ENCODE measurements at places on chromosomes 1 and 21.

- no peak for DNase-seq
Observed at GRCh38 chr1:221693087-221693486, 48.8 kb downstream of the DUSP10 start.

DNA sequence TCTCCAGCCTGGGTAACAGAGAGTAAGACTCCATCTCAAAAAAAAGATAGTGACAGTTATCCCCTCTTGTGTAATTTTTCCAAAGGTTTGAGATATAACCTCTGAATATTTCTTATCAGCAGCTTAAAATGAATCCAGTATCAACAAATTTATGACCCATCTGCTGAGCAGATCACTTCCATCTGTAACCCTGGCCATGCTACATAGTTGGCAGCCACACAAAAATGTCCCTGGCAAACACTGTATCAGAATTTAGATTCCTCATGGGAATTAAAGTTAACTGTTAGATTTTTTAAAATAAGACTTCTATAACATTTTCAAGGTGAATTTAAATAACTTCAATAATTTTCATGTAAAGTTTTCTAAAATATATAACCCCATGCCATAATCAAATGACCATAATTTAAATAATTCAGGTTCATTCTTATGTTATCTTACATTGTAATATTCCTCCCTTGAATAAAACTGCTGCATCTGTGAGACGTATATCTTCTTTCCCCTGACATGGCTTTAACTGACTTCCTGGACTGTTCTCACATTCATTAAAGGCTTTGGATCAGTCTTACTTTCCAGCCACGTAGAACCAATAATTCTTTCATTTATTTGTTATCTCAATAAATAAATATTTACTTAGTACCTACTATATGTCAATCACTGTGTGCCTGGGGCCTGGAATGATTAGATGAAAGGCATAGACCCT, 5.3 kb upstream of the PRPF38B start:
- DNase-seq, result peak; percentile 57

DNA sequence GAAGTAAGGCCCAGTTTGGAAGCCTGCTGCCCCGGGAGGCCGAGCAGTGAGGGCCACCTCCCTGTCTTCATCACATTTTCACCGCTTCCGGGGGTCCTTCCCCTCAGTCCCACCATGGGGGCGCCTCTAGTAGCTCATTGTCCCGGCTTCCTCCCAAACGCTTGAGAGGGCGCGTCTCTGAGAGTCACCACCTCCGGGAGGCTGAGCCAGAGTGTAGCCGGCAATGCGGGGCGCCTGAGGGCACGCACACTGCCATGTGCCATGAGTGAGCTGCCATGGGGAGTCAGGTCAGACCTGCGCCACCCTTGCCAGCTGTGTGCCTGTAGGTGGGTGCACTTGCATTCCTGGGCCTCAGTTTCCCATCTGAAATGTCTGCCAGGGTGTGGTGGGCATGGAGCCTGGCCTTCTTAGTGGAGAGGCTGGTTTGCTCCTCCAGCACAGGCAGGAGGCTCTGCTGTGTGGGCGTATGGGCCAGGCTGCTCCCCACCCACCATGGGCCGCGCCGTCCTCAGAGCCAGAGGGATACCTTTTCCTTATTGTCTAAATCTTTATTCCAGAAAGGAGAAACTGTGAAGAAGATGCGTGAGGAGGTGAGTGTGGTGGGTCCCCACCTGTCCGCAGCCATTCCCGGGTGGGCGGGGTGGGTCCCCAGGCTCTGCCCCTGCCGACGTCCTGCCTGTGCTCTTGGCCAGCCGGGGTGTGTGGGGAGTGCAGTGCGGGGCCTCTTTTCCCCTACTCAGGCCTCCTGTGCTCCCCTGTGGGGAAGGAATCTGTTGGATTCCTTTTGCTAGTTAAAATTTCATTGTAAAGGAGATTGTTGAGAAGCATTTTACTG, 81.3 kb upstream of the COL6A1 start:
- no peak for DNase-seq

- peak; percentile 53 for DNase-seq
Observed at GRCh38 chr1:41683681-41684500, 199.4 kb upstream of the EDN2 start.

DNA sequence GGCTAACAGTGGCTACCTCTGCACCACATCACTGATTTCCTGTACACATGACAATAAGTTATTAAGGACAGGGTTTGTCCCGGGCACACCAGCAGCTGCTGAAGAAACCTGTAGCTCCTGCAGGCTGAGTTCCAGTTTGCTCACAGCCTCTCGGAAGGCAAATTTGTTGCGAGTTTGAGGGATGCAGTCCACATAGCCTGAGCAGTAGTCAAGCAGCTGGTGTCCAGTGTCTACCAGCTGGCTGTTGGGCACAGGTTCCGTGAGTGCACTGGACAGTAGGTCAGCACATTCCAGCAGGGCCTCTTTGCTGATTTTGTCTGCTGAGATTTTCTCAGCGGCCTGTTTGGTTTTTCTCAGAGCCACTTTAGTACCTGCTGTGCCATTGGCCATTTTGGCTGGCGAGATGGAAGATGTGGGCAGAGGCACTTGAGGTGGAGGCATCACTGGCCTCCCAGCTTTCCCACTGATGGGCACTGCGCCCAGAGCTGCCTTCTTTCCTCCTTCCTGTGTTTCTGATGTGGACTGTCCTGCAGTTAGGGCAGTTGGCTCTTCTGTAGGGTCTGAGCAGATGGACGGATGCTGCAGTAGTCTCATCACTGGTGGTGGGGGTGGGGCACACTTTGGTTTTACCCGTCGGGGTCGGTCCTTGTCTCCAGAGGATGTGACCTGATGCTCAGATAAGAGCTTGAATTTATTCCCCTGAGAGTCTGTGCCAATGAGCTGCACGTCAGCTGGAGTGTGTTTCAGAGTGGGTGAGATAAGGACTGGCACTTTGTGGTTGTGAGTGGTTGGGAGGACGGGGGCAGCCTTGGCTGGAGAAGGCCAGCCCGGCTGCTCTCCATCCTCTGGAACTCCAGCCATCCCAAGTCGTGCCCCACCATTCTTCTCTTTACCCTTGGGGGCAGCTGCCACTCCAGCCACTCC, 26.1 kb downstream of the TOR3A start:
- DNase-seq, result peak; percentile 91

GRCh38 chr1:93625582-93626327, 55.9 kb downstream of the BCAR3 start:
- DNase-seq, result no peak

- peak; percentile 41 for DNase-seq
Observed at GRCh38 chr1:1889090-1889750, 1.7 kb downstream of the GNB1 start.

GRCh38 chr1:247113094-247113497, 8.9 kb upstream of the ZNF669 start:
- no peak for DNase-seq

- DNase-seq, result no peak
Observed at GRCh38 chr1:118081387-118081786, 103.6 kb downstream of the SPAG17 start.

DNA sequence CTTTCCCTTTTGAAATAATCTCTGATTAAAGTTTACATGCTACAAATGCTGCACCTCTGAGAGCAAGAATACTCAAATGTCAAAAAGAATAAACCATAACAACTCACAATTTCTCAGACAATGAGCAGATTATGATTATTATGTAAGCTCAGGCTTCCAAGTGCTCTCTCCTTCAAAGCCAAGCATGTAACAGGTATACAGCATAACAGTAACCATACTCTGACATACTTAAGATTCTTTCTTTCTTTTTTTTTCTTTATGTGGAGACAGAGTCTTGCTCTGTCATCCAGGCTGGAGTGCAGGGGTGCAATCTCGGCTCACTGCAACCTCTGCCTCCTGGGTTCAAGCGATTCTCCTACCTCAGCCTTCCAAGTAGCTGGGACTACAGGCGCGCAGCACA, 155.4 kb downstream of the EIF4G3 start:
- DNase-seq, result no peak

DNA sequence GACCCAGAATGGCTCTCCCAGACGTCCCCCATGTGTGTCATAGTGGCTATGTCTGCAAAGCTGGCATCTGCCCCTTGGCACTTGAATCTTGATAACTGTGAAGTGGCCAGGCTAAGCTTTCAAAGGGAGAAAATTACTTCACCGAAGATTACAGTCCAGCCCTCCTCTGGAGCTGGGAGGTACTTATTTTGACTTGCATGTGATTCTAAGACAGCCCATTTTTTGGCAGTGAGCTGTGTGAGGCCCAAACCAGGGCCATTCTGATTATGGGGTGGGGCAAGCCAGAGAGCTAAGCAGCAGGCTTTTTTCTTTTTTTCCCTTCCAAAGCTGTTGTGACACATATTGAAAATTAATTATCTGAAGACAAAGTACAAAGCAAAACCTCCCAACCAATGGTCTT, 42.1 kb upstream of the C8B start:
- no peak for DNase-seq

DNA sequence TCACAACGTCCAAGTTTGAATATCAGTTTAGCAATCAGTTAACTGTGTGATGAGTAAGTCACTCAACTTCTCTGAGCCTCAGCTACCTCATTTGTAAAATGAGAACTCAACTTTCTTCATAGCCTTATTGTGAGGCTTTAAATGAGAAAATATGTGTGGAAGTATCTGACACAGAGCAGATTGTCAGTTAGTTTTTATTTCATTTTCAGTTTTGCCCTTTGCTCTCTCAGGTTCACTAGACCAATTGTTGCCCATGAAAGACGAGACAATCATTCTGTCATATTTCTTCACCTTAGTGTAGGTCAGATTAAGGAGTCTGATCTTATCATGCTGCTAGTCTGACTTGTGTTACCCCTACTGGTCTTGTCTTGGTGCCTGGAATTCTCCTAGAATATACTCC, 232.8 kb upstream of the PTBP2 start:
- no peak for DNase-seq

DNA sequence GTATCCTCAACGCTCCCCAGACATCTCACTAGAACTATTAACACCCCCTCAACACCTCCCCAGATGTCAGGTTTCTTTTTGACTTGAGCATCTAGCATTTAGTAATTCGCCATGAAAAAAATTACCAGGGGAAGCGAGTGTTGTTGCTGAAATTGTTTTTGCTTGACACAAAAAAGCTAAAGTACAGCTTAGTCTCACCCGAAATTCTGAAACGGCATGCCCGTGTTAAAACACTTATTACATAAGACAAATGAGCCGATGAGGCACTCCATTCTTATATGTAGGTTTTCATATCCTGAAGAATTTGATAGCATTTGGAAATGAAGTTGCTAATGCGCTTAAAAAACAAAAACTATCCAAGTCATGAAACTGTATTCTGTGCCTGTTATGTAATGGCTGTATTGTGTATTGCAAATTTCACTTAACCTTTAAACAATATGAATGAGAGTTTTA, 1.3 kb upstream of the NRIP1 start:
- no peak for DNase-seq

DNA sequence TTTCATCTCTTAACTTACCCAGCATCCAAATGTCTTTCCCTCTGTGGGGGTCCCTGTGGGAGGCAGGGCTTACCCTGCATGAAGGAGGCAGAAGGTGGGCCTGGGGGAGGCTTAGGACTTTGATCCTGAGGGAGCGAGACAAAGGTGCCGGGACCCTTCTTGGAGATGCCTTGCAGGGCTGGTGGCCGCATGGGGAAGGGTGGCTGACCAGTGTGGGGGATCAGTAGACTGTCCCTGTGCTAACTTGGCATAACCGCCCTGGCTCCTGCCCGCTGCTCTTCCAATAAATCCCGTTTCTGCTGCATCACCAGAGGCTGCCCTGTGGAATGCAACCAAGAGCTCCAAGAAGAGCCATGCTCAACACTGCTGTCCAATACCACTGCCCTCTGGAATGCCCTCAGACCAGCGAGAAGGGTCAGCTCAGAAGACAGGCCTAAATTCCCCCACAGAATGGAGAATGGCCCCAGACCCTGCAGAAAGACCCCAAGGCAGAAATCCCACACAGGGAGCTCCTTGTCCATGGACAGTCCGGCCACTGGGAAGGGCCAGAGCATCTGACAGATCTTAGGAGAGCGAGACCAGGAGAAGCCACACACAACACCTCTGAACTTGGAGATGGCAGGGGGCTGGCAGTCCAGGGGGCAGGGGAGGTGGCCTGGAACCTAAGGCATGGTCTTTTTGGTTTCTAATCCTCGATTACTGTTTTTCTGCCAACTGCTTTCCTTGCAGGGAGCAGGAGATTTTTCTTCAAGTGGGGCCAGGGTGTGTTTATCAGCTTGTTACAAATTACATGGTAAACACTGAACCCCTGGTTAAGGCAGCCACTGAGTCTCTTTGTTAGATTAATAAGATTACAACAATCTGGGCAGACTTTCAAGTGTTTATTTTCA, 46.7 kb upstream of the DMRTB1 start:
- DNase-seq, result no peak

DNA sequence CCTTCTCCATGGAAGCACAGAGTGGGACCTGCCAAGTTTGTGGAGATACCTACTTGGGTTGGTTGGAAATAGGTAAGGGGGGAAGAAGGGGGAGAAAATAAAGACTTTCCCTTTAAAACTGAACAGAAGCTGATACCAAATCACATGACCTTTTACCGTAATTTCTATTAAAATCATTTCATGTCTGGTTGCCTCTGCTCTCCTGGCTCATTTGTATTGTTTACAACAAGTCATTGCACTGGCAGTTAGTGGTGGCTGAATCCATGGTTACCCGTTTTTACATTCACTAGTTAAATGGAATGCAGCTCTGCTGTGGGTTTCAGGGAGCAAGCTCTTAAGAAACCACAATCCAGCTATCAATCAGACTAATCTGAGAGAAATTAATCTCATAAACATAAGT, 353.7 kb upstream of the ESRRG start:
- DNase-seq, result no peak

DNA sequence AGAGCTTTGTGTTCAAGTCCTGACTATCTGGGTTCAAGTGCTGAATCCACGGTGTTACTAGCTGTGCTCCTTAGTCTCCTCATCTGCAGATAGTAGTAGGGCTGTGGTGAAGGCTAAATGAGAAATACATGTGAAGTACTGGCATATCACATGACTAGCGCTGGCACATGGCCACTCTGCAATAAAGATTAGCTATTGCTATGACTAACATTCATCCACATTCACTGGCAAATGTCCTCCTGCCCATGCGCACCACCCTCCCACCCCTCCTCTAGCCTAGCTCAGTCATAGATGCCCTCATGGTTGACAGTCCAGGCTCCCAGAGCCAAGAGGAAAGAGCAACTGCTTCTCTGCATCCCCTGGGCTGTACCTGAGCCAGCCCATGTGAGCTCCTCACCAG, 8.5 kb upstream of the COL8A2 start:
- peak; percentile 70 for DNase-seq

DNA sequence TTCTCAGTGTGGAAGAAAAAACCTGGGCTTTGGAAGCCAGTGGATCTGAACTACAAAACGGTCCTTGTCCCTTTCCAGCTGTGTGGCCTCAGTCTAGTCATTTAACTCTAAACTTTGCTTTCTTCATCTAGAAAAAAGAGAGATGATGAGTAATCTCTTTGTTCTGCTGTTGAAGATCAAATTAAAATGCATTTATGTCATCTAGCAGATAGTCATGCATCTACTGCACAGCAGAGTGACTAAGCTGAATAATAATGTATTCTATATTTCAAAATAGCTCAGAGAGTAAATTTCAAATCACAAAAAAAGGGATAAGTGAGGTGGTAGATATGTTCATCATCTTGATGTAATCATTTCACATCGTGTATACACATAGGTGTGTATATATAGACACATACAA, 473.2 kb downstream of the DSCAM start:
- no peak for DNase-seq

Data from hematopoietic multipotent progenitor cell treated with erythropoietin and hydrocortisone succinate and interleukin-3 and kit ligand, for 4 days (in vitro differentiated cells).